Stimulated activated CD4-positive, alpha-beta T cell treated with anti-CD3 and anti-CD28 coated beads, Interleukin-15, amount 100 ng/mL, for 1 hour (primary cell): ENCODE measurements at places on chromosomes 7 and 10.

DNA sequence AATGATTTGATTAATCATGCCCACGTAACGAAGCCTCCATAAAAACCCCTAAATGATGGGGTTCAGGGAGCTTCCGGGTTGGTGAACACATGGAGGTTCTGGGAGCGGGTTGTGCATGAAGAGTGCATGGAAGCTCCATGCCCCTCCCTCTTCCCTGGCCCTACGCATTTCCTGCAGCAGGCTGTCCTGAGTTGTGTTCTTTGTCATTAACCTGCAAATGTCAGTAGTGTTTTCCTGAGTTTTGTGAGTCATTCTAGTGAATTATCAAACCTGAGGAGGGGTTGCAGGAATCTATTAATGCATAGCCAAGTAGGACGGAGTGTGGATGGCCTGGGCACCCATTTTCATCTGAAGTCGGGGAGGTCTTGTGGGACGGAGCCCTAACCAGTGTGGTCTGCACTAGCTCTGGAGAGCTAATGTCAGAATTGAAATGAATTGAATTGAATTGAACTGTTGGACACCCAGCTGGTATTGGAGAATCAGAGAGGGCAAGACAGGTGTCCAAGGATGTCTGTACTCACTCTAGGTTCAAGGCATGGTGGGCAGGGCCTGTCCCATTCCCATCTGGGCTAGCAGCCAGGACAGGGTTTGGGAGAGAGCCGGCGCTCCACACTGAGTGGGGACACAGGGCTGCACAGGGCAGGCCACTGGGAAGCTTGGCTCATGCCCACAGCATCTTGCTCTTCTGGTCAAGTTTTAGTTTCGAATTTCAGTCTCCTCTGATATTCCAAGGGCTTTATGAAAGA lies 22.3 kb upstream of the ARHGAP22 start:
- no peak for DNase-seq

- no peak for DNase-seq
Measured at GRCh38 chr10:67602268-67602950, 93.6 kb downstream of the CTNNA3 start.

- no peak for DNase-seq
Measured at GRCh38 chr10:91536111-91536510, 96.8 kb downstream of the PPP1R3C start.

DNA sequence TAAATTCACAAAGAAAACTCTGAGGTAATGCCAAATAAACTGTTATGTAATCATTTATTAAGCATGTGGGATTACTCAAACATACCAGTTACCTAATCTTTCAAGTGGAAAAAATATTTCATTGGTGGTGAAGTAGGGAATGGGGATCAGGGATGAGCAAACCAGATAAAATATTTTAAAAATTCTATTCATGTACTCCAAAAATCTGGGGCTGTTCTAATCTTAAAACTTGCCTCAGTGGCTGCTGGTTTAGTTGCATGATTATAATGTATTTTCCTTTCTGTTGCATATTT lies 19.5 kb downstream of the LMOD2 start:
- DNase-seq = no peak

- DNase-seq = no peak
Measured at GRCh38 chr7:26363465-26363864, 71.8 kb downstream of the SNX10 start.

DNA sequence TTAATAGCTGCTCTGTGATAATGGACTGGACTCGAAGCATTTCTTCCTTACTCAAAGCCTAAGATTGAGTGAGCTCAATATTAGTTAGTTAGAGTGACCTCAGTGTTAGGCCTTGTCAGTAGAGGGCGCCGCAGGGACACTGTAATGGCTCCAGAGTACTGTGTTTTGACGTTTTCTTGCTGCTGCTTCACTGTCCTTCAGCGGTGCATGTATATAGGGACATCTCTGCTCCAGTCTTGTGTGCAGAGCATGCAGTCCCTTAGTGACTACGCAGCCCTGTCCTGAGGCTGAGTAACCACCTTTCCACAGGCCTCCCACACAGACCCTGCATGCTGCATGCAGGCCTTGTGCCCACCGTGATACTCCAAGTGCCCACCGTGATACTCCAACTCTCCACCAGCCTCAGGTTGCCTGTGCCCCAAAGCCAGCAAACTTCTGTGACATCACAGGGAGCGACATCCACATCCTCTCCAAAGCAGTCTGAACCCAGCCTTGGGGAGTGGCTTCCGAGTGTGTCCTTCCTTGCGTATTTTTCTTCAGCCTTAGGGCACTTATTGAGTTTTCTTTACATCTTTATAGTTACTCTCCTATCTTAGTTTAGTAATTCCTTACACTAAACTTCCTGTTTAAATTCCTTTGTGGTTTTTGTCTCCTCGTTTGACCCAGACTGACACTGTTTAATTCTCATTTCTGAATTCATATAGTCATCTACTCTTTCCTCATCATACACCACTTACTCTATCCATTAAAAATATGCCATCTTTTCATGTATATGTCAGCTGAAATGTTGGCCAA lies 118.2 kb downstream of the JAZF1 start:
- no peak for DNase-seq

DNA sequence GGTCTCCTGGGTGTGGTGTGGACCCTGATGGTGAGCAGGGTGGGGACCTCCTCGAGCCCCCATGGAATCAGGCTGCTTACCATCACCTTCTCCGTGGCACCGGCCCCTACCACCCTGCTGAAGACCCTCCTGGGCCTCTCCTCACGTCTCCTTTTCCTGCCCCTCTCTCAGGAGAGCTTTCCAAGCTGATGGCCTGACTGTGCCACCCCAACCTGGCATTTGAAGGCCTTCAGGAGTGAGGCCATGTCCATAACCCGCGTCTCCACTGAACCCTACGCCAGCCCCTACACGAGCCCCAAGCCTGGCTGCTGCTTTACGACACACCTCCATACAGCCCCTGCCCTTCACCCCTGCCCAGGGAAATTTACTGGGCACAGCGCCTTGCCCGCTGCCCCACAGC lies 55.4 kb downstream of the ZRANB1 start:
- no peak for DNase-seq

DNA sequence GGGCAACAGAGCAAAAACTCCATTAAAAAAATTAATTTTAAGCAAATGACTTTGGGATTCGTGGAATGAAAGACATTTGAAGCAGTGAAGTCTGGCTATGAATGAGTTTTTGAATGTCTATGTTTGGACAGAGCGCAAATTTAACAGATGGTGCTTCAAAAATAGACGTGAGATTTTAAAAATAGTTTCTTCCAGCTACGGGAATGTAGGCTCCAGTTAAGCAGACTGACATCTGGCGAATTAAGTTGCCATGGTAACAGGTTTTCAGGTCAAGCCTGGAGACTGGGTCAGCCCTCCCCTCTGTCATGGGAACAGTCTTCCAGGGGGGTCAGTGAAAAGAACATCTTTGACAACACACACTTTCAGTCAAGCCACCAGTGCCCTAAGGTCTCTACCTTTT lies 62.0 kb downstream of the MYOF start:
- no peak for DNase-seq

DNA sequence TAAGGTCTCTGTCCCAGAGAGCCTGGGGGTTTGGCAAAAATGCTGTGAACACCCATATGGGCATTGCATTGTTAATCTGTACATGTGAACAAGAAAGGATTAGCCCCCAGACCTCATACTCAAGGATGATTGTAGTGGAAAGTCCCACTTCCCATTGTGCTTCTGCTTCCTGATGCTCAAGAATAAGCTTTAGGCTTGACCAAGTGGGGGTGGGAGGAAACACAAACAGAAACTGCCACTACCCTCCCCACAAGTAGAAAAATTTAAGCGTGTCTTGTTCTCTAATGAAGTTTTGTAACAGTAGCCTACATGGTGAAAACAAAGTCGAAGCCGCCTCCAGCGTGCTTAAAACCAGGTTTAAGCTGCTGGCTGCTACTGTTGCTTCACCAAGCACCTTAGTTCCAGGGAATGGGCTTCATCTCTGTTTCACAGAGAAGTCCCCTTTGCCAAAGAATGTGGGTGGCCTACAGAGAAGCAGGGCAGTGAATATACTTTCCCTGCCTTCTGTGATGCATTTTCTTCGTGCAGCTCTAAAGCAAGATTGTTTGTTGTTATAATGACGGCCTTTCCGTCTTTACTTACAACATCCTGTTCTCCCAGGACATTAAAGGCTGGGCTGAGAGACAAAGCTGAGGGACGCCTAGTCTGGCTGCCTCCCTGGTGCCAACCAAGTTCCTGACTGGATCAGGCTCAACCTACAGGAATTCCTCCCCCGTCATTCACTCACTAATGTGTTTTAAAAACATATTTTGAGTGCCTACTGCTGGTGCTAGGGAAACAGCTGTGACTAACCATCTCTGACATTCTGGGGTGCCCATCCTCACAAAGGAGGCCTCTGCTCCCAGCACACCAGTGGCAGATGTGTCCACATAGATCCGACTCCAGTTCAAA lies 32.1 kb upstream of the CCSER2 start:
- no peak for DNase-seq

DNA sequence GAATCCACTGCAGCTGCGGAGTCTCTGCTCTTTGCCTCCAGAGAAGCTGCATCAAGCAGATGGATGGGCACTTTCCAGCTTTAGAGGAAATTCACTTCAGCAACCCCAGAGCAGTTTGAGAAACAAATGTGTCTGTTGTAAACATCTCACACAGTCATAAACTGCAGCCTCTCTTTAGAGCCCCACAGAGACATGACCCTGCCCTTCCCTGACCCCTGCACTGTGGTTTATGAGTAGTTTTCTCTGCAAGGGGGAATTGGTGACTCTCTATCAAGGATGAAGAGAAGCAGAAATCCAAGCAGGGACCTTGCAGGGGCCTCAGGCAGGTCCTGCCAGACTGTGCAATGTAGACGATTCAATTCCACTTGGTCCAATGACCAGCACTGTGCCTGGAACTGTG lies 160.2 kb downstream of the SH2D4B start:
- DNase-seq = no peak

- DNase-seq = no peak
Measured at GRCh38 chr10:60125895-60126294, 219.5 kb upstream of the CCDC6 start.

DNA sequence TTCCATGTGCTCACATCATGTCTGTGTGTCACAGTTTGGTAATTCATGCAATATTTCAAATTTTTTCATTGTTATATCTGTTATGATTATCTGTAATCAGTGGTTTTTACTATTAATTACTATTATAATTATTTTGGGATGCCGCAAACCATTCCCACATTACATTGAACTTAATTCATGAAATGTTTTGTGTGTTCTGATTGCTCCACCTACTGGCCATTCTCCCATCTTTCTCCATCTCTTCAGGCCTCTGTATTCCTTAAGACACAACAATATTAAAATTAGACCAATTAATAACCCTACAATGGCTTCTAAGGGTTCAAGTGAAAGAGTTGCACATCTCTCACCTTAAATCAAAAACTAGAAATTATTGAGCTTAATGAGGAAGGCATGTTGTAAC lies 398.5 kb downstream of the PCDH15 start:
- no peak for DNase-seq

DNA sequence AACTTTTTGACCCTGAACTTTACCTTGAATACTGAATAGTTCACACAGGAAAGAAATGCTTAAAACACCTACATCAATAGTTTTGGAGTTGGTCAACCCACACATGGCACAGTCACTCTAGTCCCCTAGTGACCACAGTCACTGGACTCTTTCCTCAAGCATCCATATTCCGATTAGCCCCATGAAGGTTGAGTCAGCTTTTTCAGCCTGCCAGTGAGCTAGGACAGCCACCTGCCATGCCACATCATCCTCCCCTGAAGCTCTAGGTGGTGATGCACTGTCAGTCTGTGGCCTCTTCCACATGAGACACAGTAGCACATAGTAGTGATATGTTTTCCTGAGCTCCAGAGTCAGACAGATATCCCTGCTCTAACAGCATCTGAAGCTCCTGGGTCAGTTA lies 537.2 kb downstream of the XPNPEP1 start:
- DNase-seq = no peak

DNA sequence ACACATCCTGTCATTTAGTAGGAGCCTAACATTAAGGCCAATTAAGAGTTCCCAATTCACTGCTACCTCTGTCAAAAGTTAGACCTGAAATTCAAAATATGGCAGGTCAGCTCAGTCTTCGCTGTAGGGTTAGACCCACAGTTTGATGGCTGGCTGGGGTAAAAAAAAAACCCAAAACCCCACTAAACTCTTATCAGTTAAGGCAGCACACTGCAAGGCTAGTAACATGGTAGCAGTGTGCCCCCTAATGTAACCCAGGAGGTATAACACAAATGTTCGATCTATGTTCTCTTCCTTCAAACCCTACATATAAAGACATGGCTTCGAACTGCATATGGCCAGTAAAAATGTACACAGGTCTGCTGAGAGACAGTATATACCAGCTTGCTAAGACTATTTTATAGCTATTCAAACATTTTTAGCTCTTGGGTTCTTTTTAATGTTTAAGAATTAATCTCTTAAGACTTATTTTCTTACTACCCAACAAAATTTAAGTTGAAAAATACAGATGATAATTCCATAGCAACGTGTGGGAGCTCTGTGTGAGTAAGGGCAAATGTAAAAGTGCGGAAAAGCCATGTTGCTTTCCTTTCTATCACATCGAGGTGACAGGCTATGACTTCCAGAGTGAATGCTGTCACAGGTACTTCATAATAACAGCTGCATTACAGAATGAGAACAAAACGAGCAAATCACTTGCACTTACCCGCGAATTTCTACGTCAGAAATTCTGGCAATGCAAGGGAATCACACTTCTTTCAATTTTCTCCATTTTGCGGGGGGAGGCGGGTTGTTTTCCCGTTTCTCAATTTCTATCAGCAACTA lies 168.4 kb upstream of the IMMP2L start:
- no peak for DNase-seq

GRCh38 chr7:130881091-130881798 lies 147.2 kb upstream of the KLF14 start:
- DNase-seq = no peak

GRCh38 chr10:17227367-17228090 lies 512 bp upstream of the VIM start:
- no peak for DNase-seq

GRCh38 chr7:48416327-48416908 lies 245.2 kb downstream of the ABCA13 start:
- no peak for DNase-seq

DNA sequence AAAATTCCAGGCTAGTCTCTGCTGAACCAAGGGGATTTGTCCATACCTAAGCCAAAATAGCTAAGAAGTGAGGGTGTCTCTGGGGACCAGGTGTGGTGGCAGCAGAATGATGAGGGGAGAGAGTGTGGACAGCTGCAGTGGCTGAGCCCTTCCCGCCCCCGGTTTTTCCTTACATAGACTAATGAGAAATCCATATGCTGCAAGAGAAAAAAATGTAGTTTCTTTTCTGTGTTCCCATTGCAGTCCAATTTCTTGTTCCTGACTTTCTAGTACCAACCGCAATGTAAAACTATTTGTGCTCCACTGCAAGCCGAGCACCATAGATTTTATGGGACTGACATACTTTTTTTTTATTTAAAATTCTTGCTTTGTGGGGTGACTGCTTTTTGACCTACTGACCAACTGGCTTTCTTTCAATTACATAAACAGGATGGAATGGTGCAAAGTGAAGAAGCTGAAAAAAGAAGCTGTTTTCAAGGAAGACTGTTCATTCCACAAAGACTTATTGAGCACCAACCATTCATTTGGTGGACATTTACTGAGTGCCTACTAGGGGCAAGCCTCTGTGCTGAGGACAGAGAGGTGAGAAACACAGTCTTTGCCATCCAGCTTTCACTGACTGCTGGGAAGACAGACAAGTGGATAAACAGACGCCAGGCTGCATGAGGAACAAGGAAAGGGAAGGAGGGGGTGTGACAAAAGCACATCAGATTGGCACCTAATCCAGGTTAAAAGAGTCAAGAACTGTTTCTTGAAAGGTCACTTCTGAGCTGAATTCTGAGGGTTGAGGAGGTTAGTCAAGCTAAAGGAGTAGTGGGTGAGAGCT lies 9.8 kb downstream of the CEP41 start:
- DNase-seq = no peak

- no peak for DNase-seq
Measured at GRCh38 chr10:31906039-31906438, 22.6 kb downstream of the ARHGAP12 start.
